Jurkat, Clone E6-1 (cell line): ENCODE measurements at places on chromosomes 16 and 17.

DNA sequence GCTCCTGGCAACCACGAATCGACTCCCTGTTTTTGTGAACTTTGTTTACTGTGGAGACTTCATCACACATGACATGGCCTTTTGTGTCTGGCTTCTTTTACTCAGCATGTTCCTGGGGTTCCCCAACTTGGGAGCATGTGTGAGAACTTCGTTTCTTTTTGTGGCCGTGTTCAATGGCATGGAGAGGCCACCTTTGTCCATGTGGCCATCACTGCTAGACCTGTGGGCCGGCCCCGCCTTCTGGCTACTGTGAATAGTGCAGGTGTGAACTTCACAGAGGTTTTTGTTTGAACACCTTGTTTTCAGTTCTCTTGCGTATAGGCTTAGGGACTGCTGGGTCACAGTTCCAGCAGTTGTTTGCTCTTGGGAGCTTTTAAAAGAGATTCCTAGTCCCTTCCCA, 5.7 kb upstream of the SLC38A8 start:
- no peak for DNase-seq

- no peak for DNase-seq
Measured at GRCh38 chr17:34370997-34371395, 8.0 kb upstream of the CCL1 start.

DNA sequence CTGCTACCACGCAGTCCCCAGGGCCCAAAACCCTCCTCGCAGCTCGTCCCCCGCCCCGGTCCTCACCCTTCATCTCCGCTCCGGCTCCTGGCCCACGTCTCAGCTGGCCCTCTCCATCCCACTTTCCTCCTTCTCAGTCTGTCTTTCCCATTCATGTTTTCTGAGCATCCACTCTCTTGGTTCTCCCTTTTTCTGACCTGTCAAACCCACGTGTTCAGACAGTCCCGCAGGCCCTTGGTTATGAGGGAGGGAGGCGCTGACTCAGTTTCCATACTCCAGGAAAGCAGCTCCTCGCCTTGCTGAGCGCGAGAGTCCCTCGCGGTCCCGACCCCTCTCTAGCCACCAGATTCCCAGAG, 392 bp upstream of the HID1 start:
- no peak for DNase-seq

- DNase-seq, result no peak
Measured at GRCh38 chr16:14300705-14301168, 229.6 kb downstream of the MRTFB start.

DNA sequence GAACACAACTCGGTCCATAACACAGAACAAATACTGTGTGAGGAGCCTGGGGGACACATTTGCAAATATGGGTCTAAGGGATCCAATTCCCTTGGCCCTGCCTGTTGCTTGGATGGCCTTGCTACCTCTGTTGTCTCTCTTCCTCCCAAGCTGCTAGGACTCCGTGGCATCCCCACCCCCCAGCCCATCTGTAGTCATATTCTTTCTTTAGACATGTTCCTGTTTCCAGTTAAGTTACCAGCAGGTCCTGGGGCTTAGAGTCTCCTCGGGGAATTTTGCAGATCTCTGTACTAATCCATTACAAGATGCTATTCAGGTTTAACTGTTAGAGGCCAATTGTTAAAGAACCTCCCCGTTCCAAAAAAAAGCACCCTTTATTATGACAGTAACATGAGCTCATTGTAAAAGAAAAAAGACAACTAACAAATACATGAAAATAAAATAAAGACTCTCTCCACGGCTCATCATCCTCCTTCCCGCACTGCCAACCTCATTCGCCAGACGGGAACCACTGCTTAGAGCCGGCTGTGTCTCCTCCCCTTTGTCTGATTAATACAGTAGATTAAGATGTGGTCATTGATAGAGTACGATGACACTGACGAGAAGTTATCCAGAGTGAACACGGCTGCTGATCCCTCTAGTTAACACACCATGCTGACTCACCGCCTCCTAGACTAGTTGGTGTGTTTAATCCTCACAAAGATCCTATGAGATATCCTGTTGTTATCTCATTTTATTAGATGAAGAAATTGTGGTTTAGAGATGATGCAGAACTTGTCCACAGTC, 22.2 kb downstream of the HS3ST4 start:
- DNase-seq, result no peak

DNA sequence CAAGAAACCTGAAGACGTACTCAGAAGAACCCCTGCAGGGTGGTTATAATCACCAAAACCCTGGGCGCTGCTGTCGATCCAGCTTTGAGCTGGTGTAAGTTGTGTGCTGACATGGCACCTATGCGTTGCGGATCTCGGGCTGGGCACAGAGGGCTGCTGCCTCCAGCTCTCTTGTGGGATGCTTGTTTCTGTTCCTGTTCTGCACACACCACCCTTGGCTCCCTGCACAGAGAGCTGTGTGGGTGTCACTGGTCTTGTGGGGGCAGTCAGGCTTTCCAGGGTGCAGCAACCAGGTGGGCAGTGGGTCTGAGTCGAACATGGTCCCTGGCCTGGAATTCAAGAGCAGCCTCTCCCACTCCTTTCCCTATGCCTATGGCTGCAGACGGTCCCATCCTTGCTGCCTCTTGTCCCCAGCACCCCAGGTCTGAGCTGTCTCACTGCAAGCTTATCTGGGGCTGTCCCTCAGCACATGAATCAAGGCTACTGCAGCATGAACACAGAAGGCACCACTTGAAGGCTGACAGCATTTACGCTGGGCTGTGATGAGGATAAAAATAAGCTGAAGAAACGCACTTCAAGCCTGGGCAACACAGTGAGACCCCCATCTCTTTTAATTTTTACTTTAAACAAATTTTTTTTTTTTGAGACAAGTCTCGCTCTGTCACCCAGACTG, 20.1 kb downstream of the ZNF276 start:
- no peak for DNase-seq

DNA sequence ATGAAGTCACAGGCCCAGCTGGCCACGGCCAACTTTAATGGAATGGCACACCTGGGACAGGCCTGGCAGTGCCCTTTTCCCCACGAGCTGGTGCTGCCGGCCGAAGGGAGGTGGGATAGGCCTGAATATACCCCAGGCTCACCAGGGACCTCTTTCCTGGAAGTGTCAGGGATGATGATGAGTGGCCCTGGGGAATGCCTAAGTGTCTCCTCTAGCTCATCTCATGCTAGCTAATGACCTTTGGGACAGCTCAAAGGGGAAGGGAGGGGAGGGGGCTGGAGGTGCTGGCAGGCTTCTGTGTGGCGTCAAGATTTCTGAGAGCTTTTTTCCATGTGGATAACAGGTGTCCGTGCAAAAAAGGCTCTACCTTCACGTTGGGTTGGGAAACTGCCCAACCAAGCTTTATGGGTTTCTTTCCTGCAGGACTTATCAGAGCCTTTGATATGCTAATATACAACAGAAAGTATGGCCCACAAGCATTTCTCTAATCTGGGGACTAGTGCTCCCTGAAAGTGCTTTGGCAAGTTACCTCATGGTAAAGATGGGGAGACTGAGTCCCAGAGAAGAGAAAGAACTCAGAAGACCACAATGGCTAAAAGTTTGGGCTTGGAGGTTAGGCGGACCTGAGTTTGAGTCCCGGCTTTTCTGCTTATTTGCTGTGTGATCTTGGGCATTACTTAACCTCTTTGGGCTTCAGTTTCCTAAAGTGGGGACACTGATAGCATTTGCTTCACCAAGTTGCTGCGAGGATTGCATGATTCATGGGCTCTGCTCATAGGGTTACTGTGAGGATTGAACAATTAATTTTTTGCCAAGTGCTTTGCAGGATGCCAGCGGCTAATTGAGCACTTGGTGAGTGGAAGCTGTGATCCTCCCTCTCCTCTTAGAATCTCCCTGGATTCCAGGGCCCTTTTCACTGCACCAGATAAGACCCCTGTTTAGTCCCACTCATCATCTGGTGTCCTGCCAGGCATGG, 14.0 kb downstream of the ADGRG1 start:
- DNase-seq, result no peak

DNA sequence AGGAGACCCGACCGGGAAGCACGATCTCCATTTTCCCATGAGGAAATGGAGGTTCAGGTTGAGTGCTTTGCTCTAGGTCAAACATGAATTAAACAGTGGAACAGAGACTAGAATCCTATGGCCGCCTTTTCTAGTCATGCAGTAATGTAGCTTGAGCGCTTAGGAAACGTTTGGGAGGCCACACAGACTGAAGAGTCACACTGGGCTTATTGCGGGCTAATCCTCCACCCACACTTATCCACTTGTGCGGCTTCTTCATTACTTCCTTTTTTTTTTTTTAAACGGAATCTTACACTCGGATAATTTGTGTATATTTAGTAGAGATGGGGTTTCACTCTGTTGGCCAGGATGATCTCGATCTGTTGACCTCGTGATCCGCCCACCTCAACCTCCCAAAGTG, 26.0 kb downstream of the CACNG3 start:
- DNase-seq, result no peak

DNA sequence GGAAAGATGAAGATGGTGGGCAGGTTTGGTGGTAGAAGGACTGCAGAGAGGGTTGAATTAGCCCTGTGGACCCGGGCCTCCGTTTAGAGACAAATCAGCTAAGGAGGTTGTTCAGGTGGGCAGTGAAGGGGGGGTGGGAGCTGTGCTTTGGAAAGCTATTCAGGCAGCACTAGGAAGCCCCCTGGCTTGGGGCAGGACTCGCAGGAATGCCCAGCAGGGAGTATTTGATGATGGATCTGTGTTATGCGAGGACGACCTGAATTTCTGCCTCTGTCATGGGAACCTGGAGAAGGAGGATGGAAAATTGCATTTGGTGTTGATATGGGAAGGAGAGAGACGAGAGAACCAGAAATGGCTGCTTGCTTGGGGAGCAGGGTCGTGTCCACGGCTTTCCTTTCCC, 3.5 kb downstream of the SPDYE4 start:
- no peak for DNase-seq

DNA sequence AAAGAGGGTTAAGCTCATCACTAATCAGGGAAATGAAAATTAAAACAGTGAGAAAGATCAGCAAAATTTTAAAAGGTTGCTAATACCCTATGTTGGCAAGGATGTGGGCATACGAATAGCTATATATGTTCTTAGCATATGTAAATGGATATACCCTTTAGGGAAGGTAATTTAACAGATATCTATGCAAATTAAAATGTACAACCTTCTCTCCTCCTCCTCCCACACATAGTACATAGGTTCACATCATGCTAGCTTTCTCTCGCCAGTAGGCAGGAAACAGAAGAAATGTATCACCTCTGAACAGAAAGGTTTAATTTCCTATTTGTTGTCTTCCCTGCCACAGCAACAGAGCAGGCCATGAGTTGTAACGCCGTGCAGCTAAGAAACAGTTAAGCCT, 103.8 kb downstream of the CDYL2 start:
- no peak for DNase-seq
